Stimulated activated CD4-positive, alpha-beta T cell treated with anti-CD3 and anti-CD28 coated beads, TNF-alpha, amount 100 ng/mL, for 4 hours (primary cell): ENCODE measurements at places on chromosomes 7 and 10.

GRCh38 chr7:22231806-22232205 is 125.1 kb downstream of the RAPGEF5 start:
- no peak for DNase-seq

DNA sequence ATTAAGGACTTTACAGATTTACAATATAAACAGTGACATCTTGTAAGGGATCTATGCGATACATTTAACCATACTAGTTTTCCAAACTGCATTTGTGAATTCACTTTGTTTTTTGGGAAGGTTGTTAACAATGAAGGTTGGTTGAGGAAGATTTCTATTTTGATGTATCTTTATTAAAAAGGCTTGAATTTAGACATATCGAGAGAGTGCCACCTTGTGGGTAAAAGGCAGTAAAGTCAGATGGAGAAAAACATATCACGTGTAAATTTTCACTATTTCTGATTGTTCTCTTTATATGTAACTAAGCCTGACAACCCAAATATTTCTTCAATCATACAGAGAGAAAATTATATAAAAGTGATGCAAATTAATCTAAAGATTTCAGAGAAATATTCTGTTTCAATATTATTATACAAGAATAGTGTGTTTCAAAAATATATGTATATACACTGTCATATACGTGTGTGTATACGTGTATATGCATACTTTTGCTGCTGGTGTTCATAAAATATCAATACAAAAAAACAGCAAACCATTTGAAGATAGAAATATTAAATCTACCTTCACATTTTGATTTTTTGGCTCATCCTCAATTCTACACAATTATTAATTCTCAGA is 988.6 kb downstream of the SORCS1 start:
- no peak for DNase-seq

DNA sequence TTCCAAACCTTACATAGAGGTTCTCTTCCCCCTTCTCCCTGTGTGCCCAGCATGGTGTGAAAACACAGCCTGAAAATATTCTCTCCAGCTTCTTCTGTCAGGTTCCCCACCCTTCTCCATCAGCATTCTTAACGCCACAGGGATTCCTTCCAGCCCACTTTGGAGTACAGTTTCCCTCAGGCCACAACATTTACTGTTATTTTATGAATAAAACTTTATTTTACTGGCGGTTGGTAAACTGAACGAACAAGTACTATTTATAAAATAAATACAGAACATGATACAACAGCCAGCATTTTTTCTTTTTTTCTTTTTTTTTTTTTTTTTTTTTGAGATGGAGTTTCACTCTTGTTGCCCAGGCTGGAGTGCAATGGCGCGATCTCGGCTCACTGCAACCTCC is 31.6 kb upstream of the GPNMB start:
- DNase-seq = no peak

DNA sequence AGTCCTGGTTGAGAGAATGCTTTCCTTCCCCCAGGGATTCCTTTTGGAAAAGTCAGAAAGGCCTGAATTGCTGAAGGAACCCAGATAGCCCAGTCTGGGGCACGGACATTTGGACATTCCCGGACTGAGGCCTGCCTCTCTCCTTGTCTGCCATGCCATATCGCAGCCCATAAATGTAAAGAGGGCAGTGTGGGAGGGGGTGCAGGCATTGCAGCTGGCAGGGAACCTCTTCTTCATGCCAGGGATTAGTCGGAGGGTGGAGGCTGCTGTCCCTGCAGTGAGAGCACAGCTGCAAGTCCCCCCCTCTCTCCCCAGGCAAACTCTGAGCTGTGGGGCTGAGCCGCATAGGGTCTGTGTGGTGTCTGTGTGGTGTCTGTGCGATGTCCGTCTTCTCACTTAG is 486.0 kb upstream of the MKI67 start:
- no peak for DNase-seq

DNA sequence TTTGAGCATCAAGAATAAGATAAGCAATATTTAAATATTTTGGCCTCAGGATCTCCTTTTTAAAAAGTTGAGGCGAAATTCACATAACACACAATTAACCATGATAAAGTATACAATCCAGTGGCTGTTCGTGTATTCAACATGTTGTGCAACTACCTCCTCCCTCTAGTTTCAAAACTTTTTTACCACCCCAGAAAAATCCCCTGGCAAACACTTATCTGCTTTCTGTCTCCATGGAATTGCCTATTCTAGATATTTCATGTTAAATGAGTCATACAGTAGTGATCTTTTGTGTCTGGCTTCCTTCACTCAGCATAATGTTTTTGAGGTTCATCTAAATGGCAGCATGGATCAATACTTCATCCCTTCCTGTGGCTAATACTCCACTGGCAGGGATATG is 31.8 kb upstream of the IL15RA start:
- no peak for DNase-seq

DNA sequence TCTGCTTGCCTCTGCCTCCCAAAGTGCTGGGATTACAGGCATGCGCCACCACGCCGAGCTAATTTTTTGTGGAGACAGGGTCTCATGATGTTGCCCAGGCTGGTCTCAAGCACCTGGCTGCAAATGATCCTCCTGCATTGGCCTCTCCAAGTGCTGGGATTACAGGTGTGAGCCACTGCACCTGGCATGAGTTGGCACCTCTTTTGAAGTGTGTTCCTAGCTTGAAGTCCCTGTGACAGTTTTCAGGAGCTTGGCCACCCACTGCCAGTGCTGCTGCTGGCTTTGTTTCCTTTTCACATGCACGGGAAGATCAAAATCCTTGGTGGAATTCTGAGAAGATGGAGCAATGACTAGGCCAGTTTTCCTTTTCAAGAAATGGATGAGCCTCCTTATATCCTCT is 126.3 kb downstream of the NRP1 start:
- DNase-seq = no peak

DNA sequence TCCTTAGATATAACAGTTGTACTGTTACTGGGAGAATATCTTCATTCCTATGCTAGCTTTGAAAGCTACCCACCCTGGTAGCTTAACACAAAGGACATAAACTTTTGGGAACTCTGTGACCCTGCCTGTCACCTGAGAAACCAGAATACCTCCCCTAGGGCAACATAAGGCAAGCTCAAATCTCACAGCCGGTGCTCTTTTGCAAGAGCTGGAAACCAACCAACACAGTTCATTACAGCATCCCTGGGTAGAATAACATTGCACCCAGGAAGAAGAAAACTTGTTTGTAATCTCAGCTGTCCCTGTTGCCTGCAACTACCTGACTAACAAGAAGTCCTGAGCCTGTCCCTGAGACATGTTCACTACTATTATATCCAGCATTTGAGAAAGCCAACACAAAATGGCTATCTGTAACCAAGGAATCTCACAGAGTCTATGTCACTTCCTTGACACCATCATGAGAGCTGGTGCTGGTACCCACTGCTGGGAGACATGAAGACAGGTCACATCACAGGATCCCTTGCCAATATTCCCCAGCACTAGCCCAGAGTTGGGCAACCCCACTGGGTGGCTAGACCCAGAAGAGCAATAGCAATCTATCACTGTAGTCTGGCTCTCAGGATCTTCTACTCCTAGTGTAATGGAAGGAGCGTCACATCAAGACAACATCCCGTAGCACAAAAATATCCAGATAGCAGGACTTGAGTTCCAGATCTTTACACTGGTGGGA is 31.3 kb downstream of the AKR1C3 start:
- no peak for DNase-seq
